ENCODE measurements at places on chromosomes 7 and 10. TPM values are rescaled to one million over a fixed set of nuclear protein-coding genes. Genes with fewer than 3 reads are reported as not detected.

The DDIT4 gene
- total RNA-seq, result 192 TPM

The CDHR3 gene
- 1.7 TPM for total RNA-seq

The NKX1-2 gene
- not detected for total RNA-seq

The TMEM254 gene
- 7.2 TPM for total RNA-seq

The SPACDR gene
- total RNA-seq, result not detected

The YKT6 gene
- total RNA-seq, result 21.2 TPM

The TLX1 gene
- 3.4 TPM for total RNA-seq

The MMD2 gene
- 0.24 TPM for total RNA-seq

The NPTX2 gene
- total RNA-seq, result 14.7 TPM

The GNGT1 gene
- 2.9 TPM for total RNA-seq

The ACBD7 gene
- total RNA-seq, result 1.9 TPM

The PKD2L1 gene
- not detected for total RNA-seq

The TMEM196 gene
- 14.9 TPM for total RNA-seq

The FAM237B gene
- 1.7 TPM for total RNA-seq

The CTAGE4 gene
- total RNA-seq, result 17.8 TPM

The DNAJC12 gene
- total RNA-seq, result 6.7 TPM

The ABCB1 gene
- total RNA-seq, result 8.7 TPM

The SLC26A3 gene
- total RNA-seq, result 6.3 TPM

The HOXA10 gene
- total RNA-seq, result 14.2 TPM

The MYO1G gene
- 6.5 TPM for total RNA-seq

The ZNF365 gene
- total RNA-seq, result 6.3 TPM

The CRYGN gene
- not detected for total RNA-seq

The SUGCT gene
- total RNA-seq, result 33.5 TPM

The SLC13A1 gene
- 0.48 TPM for total RNA-seq

The PPIF gene
- total RNA-seq, result 23.1 TPM

The NXPH1 gene
- not detected for total RNA-seq

The RAPGEF5 gene
- 131 TPM for total RNA-seq

The STK32C gene
- total RNA-seq, result not detected
